ENCODE measurements at places on chromosomes 2 and 18.
A peak's percentile ranks its signal among the peaks of the same experiment; 100 is the strongest.

GRCh38 chr2:122873951-122874350, 1118.5 kb downstream of the TSN start:
- DNase-seq, result no peak

DNA sequence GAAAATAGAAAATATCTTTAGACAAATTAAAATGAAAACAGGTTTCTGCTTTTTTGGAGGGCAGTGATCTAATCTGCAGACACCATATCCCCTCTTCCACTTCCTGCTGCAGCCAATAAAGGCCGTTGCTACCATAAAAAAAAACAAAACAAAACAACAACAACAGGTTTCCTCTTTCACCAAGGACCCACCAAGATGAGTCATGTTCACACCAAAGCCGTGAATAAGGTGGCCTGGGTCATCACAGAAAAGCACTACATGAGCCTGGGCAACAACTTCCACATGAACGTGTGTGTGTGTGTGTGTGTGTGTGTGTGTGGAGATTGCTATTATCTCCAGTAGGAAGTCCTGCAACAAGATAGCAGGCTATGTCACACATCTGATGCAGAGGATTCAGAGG, 24.8 kb upstream of the TFCP2L1 start:
- DNase-seq, result no peak

DNA sequence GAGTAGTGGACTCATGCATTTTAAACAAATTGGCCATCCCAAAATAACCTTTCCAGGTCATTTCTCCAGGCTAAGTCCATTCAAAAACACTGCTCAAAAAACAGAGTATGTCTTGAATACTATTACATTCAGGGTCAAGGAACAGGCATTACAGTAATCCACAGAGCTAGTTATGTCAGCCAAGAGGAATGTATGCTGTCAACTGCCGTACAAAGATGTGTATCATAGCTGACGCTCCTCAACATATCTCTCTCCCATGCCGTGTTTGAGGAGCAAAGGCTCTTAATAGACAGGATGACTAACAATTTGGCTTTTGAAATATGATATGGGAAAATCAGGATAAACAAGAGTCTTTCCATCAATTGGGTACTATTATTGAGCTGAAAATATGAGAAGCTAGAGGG, 68.8 kb upstream of the KCTD1 start:
- no peak for DNase-seq

DNA sequence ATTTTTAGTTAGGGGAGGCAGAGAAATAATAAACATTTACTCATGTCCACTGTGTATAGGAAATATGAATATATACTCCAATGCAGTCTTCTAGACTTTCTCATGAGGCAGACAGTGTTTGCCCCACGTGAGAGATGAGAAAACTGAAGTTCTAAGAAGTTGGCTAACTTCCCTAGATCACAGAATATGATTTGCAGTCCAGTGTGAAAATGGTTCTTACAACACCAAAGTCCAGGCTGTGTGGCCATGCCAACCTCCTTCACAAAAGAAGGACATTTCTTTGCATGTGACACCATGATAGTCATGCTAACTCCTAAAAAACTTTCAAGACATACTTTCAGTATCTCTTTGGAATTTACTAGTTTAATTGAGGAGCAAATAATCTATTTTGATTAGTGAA, 143.7 kb downstream of the IRS1 start:
- DNase-seq, result no peak

- no peak for DNase-seq
Observed at GRCh38 chr18:3236470-3236869, 11.1 kb upstream of the MYL12A start.

- no peak for DNase-seq
Observed at GRCh38 chr2:197890168-197890567, 85.8 kb downstream of the PLCL1 start.

DNA sequence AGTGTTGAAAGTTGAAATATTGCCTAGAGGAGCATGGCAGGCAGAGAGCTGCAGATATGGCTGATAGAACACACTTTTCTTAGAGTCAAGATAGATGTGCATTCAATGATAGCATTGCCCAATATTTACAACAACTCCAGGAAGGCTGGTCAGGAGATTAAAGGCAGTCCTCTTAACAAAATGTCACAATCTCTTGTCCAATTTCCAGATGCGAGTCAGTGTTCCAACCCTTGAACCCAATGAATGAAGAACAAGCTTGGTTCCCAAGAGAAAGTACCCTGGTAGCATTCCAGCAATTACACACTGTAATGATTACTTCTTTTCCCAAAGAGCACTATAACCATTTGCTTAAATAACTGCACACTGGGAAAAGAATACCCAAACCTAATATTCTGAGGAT, 839.4 kb upstream of the VRK2 start:
- no peak for DNase-seq

GRCh38 chr2:72475246-72475645, 327.6 kb upstream of the CYP26B1 start:
- DNase-seq, result no peak

DNA sequence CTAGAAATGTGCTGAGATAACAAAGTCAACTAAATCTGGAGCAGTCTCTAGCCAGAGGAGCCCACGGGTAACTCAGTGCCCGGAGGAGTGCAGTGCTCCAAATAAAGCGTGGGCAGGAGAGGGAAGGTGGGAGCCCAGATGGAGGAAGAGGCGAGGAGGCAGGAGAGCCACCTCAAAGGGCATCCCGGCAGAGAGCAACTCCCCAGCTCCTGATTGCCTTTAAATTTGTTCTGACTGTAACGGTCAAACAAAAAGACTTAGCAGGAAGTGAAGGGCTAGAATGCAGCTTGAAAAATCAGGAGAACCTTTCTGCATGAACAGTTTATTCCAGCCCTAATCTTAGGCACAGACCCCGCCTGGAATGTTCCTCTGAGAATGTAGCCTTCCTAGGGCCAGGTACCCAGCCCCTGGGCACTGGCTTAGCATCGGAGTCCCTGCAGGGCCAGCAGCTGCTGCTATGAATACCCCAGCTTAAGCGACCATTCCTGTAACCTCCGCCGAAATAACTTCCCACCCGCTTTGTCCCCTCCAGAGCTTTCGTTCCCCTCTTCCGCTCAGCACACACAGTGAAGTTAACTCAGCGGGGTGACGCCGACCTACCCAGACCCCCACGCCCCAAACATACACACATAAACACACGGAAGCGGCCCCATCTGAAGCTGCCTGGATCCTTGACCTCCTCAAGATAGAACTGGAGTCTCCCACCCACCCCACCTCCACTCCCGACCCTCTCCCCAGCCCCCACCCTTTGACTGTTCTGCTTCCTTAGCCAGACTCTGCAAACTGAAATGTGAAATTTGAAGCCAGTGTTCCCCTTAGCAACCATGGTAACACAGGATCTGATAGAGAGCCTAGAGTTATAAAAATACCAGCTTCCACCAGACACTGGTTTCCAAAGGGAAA, 123.2 kb downstream of the SMAD7 start:
- peak; percentile 11 for DNase-seq

DNA sequence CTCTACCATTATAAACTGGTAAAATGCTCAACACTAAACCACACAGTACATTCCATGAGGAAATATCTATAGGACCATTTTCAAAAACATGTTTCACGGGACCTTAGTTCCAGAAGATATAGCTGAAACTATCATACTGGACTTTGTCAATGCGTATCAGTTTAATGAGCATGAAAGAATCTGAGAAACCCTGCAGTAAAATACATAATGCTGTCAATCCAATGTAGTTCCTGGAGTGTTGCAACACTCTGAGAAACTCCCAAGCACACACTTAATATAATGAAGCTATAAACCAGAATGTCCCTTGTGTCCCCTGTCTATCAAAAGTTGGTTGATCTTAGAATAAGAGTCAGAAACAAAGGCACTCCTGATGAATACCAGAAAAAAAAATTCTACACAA, 16.2 kb downstream of the IWS1 start:
- DNase-seq, result no peak

DNA sequence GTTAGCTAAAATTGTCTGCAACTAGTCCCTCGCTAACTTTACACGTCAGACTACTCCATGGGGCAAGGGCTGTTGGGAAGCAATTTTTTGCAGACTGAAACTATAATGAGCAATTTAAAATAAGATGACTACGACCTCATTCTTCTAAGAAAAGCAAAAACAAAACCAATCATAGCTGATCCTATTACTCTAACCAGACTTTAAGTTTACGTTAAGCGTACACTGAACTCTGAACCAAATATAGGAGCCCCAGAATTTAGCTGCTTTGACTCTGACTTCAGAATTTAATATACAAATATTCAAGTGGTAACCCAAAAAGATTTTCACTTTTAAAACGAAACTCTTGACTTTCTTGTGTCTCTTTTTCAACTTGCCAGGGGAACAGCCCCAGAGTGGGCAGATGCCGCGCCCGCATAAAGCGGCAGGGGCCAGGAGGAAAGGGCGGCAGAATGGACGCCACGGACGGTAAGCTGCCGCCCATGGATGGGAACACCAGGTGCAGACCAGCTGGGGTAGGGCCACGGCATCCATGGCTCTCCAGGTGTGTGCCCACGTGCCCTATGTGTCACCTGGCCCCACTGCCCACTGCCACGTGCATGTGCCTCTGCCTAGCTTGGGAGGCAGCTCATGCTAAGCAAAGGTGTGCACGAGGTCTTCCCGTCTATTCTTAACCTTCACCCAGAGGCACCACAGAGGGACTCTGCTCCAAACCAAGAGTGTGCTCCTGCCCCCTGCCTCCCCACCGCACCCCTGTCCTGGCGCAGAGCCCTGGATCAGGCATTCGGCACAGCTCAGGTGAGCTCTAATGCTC, 217.6 kb downstream of the HDAC4 start:
- DNase-seq, result no peak

DNA sequence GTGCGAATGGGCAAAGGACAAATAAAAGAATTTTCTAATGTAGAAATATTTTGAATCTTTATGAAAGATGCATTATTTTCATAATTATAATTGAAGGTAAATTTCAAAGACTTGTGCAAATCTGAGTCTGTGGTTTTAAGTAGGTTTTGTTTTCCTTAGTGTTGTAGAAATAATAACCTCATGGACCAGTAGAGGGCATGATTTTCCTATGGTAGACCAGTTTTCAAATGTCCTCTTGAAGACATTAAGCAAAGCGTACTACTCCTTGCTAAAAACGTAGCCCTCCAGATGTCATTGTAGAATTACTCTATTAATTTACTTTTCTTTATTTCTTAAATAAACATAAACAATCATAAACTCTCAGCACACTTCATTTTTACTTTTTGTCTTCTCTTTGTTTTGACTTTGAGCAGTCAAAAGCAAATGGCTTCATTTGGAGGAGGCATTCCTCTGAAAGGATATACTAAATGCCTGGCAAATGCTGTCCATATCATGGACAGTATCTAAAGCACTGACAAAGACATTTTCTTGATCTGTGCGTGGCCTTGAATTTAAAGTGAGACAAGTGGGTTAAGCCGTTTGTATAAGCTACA, 85.8 kb upstream of the FAM237A start:
- no peak for DNase-seq

DNA sequence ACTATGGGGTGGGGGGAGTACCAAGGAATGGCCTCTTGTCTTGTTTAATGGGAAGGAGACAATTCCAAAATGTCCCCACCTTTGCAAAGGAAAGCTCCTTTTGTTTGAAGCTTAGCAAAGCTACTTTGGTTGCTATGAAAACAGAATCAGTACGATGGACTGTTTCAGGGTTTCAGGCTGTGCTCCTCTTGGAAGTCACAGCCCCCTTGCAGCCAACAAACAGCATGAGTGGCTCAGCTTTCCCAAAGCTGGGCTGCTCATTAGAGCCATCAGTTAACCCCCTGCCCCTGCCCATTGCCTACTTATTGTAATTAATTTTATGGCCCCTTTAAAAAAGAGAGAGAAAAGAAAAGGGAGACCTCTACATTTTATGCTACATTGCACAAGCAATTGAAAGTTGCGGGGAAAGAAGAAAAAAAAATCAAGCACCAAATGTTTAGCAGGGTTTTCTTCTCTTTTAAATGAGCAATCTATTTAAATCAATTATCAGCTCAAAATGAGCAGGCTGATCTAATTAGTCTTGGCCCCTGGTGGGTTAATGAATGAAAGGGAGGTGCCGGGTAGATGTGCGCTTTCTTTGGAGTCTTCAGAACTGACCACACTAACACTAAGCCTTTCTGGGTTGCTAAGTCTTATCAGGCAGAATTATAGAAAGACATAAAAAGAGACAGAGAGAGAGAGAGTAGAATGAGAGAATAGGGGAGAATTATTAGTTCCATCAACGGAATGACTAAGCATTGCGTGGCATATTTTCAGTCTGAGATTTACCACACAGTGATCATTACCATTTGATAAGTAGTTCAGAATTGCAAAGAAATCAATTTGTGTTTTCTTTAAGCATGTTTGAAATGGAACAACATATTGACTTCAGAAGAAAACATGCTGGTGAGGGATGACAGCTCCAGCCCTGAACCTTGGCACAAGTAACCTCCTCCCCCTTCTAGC, 284.9 kb downstream of the INSIG2 start:
- no peak for DNase-seq

GRCh38 chr2:71877636-71878035, 270.0 kb downstream of the CYP26B1 start:
- DNase-seq, result no peak

DNA sequence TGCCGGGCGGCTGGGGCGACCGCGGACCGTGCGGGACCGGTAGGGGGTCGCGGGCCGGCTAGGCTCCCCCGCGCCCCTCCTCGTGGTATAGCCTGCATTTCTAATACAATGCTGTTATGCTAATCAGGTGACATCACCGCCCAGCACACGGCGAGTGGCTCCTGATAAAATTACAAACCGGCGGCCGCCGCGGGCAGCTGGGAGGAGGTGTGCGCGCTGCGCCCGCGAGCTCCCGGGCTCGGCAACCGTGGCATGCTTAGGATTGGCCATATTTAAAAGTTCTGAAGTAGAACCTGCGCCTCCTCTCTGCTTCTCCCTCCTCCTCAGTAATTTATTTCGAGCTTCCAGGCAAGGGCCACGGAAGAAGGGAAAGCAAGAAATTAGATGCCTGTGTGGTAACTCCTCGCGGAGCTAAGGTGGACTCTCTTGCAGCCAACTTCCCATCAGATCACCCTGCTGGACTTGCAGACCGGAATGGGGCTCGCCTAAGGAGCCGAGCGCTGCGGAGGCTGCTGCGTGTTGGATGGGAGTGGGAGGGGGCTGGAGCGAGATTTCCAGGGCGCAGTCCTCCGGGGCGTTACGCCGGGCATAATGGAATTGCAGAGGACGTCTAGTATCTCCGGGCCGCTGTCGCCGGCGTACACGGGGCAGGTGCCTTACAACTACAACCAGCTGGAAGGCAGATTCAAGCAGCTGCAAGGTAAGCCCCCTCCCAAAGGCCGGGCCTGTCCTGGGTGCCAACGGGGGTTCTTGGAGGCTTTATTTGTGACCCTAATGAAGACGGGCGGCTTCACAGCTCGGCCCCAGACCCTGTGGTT, 102.3 kb downstream of the SPTBN1 start:
- DNase-seq, result peak; percentile 73

GRCh38 chr2:28895189-28895893, 874 bp downstream of the WDR43 start:
- peak; percentile 63 for DNase-seq

Data from stimulated activated CD4-positive, alpha-beta T cell treated with anti-CD3 and anti-CD28 coated beads, Interleukin-2, amount 100 ng/mL, for 24 hours (primary cell).